AG09319 (cell line): ENCODE measurements at places on chromosomes 1 and 21.

DNA sequence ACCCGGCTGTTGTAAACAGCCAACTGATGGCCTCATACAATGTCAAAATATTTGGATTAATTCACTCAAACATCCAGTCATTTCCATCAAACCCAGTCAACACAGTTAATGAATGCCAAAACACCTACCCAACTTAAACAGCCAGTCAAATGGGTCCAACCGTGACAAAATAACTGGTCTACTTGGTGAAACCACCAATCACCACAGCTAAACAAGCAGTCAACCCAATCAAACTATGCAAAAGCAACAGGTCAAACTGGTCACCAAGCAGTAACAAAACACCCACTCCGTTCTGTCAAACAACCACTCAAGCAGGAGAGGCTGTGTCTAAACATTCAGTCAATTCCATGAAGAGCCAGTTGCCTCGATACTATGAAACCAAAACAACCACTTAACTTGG, 119.2 kb downstream of the FOXD2 start:
- DNase-seq: no peak

GRCh38 chr1:165697881-165698760, at the start of gene ALDH9A1:
Gene ALDH9A1 (minus strand): TSS chr1:165698562. CDS start chr1:165698558, 4 bp downstream.
- DNase-seq: peak; percentile 52

DNA sequence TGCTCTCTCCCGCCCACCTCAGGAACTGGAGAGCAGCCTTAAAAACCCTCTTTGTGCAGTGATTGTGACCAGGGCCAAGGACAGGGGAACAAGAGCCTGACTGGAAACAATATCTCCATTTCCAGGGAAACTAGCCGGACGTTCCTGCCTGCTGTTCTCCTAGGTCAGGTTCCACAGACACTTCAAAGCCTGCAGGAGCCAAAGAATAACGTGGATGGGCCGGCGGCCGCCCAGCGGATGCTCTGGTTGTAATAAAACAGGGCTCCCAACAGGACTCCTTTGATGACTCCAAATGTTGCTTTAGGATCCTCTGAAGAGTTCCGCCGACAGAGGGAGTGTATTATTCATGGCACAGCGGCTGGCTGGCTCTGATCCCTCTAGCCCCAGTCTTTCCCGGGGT, 162.2 kb downstream of the PLXNA2 start:
- DNase-seq: no peak

- no peak for DNase-seq
These were observed 31.0 kb downstream of the ARID1A start for GRCh38 chr1:26726784-26727183.

DNA sequence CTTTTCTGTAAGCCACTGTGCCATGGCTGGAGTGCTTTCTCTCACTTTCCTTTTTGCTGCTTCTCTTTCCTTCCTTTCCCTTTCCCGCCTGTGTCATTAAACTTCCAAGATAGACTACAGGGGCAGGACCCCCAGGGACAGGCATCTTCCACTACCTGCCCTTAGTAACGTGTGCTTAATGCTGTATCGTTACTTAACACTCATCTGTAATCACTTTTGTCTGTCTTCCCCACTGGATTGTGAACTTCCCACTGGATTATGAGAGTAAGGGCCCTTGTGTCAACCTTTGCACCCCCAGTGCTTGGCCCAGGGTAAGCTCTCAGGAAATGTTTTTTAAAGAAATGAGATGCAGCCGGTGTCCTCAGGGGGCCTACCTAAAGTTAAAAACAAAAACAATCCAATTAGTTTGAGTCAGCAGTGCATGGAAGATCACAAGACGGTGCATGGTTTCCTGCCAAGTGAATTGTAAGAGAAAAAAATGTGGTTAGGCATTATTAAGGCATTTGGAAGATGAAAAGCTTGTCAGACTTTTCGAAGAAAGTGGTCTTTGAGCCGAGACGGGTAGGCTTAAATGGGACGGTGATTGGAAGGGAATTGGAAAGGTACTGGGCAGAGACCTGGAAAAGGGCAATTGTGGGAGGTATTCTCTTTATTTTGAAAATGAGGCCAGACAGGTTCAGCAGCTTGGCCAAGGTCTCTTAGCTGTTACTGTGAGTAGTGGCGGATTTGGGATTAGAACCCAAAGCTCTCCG, 958 bp downstream of the LYPLAL1 start:
- DNase-seq: peak; percentile 58

DNA sequence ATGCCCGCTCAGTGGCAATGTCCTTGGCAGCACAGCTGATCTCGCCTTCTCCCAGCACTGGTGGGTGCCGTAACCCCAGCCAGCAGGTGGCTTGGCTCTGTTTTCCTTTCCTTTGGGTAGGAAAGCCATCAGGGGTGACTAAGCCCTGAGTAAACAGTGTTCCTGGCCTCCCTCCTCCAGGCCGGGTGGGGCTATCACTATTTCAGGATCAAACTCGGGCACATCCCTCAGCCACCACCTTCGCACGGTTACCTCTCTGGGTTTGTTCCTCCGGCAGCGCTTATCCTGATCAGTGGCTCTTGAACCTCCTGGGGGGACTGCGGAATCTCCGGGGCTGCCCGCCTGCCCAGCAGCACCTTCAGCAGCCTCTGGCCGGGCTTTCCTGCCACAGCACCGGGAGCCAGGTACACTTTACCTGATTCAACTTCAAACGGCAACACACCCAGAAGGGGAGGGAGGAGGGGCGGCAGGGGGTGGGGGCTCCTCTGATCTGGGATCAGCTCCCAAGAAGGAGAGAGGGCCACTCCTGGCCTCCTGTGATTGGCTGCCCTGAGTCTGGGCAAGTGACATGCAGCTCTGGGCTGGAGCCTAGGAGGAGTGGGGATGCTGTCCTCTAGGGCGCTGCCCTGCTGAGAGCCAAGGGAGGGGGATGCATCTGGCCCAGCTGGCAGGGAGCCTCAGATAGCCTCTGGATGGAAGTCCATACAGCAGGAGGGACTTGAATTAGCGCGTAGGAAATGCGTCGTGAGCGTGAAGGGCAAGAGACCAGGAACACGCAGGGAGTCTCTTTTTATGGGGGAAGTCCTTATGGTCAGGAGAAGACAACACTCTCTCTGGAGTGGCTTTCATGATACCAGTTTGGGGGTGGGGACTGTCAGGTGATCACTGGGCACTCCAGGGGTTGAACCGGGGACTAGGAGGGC, at the start of gene ASCL5:
ASCL5 (minus strand) TSS at position 353 of the 923 bp plus-strand sequence. CDS start 11,812 bp downstream, outside the sequence.
- DNase-seq: no peak

- no peak for DNase-seq
These were observed 77.9 kb upstream of the RRP15 start for GRCh38 chr1:218207194-218207593.

DNA sequence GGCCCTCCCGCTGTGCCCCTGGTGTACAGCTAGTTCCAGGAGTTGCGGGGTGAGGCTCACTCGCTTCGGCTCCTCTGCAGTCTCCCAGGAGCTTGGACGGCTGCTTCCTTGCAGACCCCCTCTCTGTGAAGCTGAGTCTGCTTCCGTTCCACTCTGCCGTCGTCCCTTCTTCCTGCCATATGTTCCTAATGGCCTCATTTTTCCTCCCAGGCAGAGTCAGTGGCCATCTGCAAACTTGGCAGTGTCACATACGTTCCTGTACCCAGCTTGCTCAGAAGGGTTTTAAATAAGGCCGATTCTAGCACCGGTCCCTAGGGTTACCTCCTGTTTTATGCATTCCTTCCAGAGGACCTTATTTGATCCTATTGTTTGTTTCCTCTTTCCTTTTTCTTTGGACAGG, 21.3 kb downstream of the ACTL8 start:
- no peak for DNase-seq

- no peak for DNase-seq
These were observed 57.5 kb upstream of the RBM15 start for GRCh38 chr1:110281363-110282290.

DNA sequence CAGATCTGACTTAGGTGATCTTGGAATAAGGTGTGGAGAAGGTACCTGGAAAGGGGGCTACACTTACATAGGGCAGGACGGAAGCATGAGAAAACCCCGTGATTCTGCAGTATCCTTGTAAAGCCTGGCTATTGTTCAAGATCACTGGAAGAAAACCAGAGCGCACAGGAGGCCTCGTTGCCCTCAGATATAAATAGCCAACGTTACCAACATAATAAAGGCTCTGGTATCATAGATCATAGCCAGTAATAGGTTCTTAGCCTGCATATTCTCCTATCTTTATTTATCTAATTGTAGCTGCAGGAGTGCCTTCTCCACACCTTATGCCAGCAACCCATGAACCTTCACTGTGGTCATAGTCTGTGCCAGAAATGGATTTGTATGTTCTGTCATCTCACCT, 35.9 kb upstream of the MPZL1 start:
- no peak for DNase-seq

- no peak for DNase-seq
These were observed 431.6 kb upstream of the CXADR start for GRCh38 chr21:17081193-17081592.

GRCh38 chr1:200150721-200151120, 123.2 kb downstream of the NR5A2 start:
- no peak for DNase-seq

DNA sequence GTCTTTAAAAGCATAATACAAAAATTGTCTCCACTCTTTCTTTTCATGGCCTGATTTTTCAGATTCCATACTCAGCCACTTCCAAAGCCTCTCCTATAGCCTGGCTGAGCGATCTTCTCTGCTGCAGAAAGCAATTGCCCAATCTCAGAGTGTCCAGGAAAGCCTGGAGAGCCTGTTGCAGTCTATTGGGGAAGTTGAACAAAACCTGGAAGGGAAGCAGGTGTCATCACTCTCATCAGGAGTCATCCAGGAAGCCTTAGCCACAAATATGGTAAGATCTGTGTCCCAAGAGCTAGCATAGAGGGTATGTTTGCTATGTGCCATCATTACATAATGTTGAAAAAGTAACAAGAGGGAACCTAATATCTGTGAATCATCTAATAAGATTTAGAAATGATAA, 130.7 kb upstream of the BMP8A start:
- DNase-seq: no peak

DNA sequence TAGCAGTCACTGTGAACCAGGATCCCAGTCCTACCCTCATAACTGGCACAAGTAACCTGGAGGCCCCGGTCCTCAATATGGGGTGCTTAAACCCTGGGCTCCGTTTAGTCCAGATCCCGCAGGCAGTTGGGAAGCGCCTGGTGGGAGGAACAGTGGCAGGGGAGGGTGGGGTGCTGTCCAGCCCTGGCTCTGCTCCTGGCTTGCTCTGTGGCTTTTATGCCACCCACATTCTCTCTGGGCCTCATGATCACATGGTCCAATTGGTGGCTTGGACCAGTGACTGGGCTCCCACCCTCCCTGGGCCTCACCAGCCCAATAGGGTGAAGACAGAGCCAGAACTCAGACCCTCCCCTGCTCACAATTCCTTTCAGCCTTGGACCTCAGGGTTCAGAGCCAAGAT, 2.9 kb downstream of the CD164L2 start:
- DNase-seq: no peak

DNA sequence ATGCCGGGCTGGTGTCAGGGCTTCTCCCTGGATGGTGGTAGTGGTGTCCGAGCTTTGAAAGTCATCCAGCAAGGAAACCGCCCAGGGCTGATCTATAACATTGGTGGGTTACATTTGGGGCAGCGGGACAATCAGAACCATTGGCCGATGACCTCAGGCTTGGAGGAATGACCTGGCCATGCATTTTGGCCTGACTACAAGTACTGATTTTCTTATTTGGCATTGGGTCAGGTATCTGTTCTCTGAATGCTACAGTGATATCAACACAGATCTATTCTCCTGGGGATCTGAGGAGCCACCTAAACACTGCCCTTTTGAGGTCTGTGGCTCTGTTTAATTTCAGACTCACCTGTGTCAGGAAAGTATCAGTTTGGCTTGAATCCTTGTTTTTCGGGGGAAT, 128.7 kb downstream of the VPS13D start:
- DNase-seq: no peak

- DNase-seq: no peak
These were observed 5.2 kb downstream of the NFIA start for GRCh38 chr1:61087571-61087970.

DNA sequence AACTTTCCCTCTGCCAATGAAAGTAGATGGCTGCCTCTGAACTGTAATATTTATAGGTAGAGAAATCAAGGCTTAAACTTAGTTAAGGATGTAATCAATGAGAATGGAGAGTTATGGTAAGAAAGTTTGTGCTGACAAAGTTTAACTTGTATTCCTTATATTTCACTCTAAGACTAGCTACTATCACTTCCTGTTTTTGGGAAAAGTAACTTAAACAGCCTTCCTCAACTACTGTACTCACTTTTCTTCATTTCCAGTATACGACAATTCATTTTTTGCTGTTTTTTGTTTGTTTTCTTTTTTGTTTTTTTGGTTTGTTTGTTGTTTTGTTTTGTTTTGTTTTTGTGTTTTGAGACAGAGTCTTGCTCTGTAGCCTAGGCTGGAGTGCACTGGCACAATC, 3.7 kb downstream of the RGS18 start:
- no peak for DNase-seq

DNA sequence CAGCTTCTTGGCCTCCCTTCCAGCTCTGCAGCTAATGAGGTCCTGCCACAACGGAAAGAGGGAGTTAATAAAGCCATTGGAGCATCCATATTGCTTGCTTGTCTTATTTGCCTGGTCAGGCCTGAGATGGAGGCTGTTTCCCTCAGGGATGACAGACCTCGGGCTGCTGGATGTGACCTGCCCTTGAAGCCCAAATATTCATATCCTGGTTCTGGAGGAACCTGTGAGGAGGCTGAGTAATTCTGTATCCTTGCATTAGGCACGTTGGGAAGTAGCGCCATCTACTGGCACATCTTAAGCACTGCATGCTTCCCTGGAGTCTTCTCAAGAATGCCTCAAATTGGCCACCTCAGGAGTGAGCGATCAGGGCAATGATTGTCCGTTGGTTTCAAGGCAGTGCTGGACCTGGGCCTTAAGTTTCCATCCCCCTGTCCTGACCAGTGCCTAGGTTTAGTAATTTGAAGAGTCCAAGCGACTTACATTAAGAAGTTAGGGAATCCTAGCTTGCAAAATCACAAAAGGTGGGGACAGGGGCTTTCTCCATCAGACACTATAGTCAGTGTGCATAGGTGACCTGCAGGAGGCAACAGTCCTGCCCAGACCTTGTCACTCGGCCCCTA, 13.8 kb upstream of the NASP start:
- DNase-seq: peak; percentile 50

DNA sequence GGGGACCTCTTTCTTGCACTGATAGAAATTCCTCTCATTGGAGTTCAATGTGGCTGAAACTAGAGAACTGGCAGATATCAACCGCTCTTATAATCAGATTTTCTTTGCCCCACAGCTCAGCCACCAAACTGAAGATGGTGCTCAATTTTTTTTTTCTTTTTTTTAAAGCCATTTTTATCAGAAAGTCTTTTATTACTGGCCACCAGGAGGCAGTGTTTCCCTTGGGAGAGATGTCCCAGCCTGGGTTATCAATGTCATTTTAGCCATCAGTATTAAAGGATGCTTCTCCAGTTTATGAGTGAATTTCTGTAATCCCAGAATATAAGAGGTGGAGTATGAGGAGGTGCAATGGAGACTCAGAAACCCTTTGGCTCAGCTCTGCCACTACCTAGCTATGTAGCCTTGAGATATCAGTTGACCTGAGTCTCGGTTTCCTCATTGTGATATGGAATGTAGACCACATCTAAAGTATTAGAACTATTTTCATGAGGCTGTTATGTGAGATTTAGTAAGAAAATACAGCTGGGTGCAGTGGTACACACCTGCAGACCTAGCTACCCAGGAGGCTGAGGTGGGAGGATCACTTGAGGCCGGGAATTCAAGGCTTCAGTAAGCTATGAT, 27.6 kb downstream of the CD244 start:
- no peak for DNase-seq
